ENCODE measurements at places on chromosomes 4 and X. TPM values are rescaled to one million over a fixed set of nuclear protein-coding genes. Genes with fewer than 3 reads are reported as not detected.

DNA sequence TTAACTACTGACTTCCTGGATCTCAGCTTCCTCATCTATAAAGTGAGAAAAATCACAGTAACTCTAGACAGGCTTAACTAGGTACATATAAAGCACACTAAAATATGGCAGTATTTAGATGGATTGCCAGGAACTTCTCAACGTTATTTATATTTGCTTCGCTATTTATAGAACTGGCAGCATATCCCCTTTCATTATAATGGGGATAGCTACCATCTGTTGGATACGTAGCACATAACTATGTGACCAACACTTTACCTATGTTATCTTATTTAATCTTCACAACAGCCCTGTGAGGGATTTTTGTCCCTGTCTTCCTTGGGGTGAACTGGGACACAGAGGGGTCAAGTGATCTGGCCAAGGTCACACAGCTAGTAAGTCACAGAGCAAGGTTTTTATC is 64.6 kb downstream of the ENPEP start:
- no peak for DNase-seq

The ADGRA3 gene
- total RNA-seq, result 13.4 TPM

The GNRHR gene
- total RNA-seq, result not detected

- no peak for DNase-seq
Observed at GRCh38 chr4:121360495-121360894, 20.3 kb downstream of the QRFPR start.

The PPP4R3C gene
- not detected for total RNA-seq

The CCKAR gene
- 0.16 TPM for total RNA-seq

GRCh38 chr4:123060039-123060770 is 137.8 kb upstream of the NUDT6 start:
- no peak for DNase-seq

GRCh38 chr4:7771541-7772507 is 167.8 kb downstream of the AFAP1 start:
- DNase-seq, result no peak

DNA sequence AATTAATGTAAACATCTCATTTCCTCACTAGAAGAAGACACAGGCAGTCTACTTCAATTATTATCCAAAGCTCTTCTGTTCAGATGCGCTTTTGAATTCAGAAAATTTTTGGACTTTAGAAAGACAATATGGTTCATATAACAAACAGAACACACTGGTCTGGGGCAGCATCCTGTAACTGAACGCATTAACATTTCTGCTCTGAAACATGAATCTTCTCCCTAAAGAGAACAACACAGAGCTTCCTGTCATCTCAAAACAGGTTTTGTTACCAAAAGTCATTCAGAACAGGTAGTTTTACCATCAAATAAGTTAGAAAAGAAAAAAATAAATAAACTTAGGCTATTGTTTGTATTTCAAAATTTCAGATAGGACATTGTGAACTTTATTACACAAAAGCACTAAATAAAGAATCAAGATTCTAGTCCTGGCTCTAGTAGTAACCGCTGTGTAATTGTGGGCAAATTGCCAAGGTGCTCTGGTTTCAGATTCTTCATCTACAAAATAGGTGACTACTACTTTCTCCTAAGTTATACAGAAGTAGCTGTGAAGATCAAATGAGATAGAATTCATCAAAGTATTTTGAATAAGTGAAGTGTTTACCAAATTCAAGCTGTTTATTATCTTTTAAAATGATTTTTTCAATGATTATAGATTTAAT is 252.3 kb upstream of the RASGEF1B start:
- DNase-seq, result no peak

- no peak for DNase-seq
Observed at GRCh38 chr4:59664771-59665170, 1535.4 kb upstream of the ADGRL3 start.

- DNase-seq, result no peak
Observed at GRCh38 chr4:16893141-16893651, 5.2 kb downstream of the LDB2 start.

DNA sequence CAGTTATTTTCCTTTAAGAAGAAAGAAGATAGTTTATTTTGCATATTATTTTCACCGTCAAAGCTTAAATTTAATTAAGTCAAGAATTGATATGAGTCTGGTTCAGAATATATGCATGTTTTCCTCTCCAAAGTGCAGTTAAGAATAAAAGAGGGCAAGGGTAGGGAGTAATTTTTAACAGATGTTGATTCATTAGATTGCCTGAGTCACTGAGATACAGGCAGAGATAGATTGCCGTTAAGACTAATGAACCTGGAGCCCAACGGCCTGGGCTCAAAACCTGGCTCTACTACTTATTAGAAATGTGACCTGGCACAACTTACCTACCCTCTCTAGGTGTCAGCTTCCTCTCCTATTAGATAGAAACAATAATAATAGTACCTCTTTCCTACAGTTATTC is 1037.4 kb upstream of the PABPC4L start:
- DNase-seq, result no peak

DNA sequence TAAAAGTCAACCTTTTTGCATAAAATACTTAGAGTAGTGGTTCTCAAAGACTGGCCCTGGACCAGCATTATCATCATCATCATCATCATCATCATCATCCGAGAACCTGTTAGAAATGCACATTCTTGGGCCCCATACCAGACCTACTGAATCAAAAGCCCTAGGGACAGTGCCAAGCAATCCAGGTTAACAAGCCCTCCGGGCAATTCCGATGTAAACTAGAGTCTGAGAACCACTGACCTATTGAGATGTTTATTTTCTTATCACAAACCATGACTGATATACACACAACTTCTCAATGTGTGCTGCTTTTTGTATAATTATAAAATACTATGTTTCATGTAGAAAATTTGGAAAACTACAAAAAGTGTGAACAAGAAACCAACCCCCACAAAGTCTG is 133.4 kb upstream of the GATB start:
- DNase-seq, result no peak

The NUDT11 gene
- total RNA-seq, result 2.3 TPM

The IL2 gene
- not detected for total RNA-seq

- peak; percentile 39 for DNase-seq
Observed at GRCh38 chrX:43693602-43694406, 37.7 kb downstream of the MAOA start.

GRCh38 chrX:75421688-75422230 is 101.1 kb downstream of the ZDHHC15 start:
- no peak for DNase-seq

- DNase-seq, result peak; percentile 79
Observed at GRCh38 chr4:185811509-185812364, at the start of gene SORBS2. TSS of gene SORBS2 (minus strand) at chr4:185812194. CDS start at chr4:185690571, 121,623 bp downstream.

- no peak for DNase-seq
Observed at GRCh38 chrX:3161681-3162080, 120.4 kb downstream of the ARSF start.

- no peak for DNase-seq
Observed at GRCh38 chr4:85632981-85633380, 158.0 kb downstream of the ARHGAP24 start.

- no peak for DNase-seq
Observed at GRCh38 chrX:49072712-49073095, 1.1 kb downstream of the PRAF2 start.
